ENCODE measurements at places on chromosomes 1 and 21.

- DNase-seq = no peak
Observed at GRCh38 chr1:10031461-10031860, 1.3 kb upstream of the UBE4B start.

GRCh38 chr1:204265665-204266064 is 51.9 kb upstream of the GOLT1A start:
- no peak for DNase-seq

GRCh38 chr1:236465959-236466303 is 57.9 kb upstream of the LGALS8 start:
- no peak for DNase-seq

- DNase-seq = no peak
Observed at GRCh38 chr1:30599721-30600120, 123.7 kb downstream of the MATN1 start.

- peak; percentile 21 for DNase-seq
Observed at GRCh38 chr1:12495725-12496124, 122.3 kb downstream of the DHRS3 start.

GRCh38 chr1:198480876-198481275 is 59.6 kb downstream of the ATP6V1G3 start:
- DNase-seq = peak; percentile 67

- DNase-seq = no peak
Observed at GRCh38 chr1:201013991-201014815, 9.3 kb downstream of the KIF21B start.

DNA sequence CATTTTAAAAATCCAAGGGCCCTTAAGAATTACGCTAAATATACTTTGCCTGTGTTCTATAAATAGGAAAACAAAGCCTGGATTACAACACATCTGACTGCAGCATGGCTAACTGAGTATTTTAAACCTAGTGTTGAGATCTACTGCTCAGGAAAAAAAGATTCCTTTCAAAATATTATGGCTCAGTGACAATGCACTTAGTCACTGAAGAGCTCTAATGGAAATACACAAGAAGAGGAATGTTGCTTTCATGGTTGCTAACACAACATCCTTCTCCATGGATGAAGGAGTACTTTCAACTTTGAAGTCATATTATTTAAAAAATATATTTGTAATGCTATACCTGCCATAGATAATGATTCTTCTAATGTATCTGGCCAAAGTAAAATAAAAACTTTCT is 248.3 kb upstream of the NEGR1 start:
- DNase-seq = no peak

DNA sequence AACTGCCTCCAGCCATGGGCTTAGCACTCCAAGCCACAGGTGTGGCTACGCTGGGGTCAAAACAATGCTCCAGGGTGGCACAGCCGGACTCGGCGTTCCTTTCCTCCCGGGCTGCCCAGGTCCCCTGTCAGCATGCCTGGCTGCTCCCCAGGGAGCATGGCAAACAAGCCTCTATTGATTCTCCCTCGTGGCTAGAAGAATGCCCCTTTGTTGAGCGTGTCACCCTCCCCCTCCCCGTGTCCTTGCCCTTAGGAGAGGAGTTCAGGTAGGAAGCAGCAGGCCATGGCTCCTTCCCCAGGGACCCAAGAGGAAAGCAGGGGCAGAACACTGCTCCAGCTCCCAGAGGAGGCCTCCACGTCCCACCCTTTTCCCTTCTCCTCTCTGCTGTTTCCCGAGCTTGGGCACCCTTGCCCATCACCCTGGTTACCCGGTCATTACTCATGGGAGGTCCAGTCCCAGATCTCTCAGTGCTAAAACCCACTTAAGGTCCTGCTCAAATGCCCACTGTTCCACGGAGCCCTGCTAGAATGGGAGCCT is 57.4 kb upstream of the CITED4 start:
- DNase-seq = peak; percentile 4

DNA sequence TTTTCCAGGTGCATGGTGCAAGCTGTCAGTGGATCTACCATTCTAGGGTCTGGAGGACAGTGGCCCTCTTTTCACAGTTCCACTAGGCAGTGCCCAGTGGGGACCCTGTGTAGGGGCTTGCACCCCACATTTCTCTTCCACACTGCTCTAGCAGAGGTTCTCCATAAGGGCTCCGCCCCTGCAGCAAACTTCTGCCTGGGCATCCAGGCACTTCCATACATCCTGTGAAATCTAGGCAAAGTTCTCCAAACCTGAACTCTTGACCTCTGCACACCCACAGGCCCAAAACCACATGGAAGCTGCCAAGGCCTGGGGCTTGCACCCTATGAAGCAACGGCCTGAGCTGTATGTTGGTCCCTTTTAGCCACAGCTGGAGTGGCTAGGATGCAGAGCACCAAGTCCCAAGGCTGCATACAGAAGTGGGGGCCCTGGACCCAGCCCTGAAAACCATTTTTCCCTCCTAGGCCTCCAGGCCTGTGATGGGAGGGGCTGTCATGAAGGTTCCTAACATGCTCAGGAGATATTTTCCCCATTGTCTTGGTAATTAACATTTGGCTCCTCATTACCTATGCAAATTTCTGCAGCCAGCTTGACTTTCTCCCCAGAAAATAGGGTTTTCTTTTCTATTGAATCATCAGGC is 46.1 kb downstream of the SERBP1 start:
- no peak for DNase-seq

DNA sequence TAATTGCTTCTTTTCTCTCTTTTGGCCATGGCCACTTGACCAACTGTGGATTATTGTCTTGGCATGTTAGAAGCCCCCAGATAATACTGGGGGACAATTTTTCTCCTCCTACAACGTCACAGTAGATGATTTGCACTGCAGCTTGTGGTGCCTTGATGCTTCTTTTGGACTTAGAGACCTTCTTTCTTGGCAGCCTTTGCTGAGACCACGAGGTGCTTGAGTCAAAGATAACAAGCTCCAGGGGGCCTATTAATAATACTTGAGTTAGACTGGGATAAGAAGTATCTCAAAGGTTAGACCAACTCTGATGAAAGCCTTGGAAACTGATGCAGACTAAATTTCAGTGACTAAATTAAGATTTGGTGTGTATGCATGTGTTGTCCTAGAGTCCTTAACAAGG is 3.2 kb downstream of the PPP1R12B start:
- no peak for DNase-seq

- no peak for DNase-seq
Observed at GRCh38 chr1:178746345-178746744, 21.3 kb downstream of the RALGPS2 start.

- DNase-seq = no peak
Observed at GRCh38 chr21:33909756-33910155, 5.8 kb downstream of the ATP5PO start.

DNA sequence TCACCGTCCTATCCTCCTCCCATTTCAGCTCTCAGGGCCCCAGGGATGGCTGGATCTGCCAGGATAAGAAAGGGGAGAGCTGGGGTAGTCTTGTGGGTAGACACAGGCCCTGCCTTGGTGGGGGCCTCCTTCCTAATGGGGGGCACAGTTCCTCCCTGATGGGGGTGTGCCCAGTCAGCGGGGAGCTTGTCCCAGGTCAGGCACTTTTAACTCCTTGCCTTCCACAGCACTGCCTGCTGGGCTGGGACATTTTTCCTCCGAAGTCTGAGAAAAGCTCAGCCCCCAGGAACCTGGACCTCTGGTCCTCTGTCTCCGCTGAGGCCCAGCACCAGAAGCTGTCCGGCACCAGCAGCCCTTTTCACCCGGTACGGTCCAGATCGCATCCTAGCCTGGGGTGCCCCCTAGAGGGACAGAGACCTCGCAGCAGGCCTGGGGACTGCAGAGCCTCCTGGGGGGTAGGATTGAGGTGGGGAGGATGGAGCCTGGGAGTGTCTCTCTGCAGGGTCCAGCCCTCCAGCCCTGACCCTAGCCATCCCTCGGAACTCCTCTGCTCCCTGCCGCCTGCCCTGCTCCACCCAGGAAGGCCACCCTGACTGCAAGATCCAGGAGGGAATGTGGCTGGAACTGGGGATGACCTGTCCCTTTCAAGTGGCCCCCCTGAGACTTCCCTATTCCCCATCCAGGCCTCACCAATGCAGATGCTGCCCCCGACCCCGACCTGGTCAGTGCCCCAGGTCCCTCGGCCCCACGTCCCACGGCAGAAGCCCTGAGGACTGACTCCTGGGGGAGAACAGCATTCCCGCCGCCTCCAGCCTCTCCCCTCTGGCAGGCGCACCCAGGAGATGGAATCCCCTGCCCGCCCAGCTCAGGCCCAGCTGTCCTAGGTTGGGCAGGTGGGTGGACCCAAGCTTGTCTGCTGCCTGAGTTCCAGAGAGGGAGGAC is 12.0 kb downstream of the MIIP start:
- DNase-seq = peak; percentile 50

GRCh38 chr1:247291833-247292561 is 36.1 kb downstream of the VN1R5 start:
- DNase-seq = no peak

GRCh38 chr1:39034114-39034654 is 8.0 kb downstream of the NDUFS5 start:
- DNase-seq = no peak

DNA sequence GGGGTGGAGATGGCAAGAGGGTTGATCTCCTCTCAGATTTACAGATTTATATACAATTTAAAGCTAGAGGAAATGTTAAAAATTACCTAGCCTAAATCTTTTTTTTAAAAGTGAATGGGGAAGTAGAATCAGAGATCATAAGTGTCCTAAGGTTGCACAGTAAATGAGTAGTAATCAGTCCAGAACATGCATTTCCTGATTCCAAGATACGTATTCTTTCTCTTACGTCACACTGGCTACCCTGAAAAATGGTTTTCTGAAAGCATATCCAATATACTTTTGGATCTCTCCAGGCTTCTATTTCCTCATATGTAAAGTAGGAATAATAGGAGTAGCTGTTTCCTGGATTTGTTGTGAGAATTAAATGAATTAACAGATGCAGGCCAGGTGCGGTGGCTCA is 11.7 kb downstream of the GADD45A start:
- no peak for DNase-seq

DNA sequence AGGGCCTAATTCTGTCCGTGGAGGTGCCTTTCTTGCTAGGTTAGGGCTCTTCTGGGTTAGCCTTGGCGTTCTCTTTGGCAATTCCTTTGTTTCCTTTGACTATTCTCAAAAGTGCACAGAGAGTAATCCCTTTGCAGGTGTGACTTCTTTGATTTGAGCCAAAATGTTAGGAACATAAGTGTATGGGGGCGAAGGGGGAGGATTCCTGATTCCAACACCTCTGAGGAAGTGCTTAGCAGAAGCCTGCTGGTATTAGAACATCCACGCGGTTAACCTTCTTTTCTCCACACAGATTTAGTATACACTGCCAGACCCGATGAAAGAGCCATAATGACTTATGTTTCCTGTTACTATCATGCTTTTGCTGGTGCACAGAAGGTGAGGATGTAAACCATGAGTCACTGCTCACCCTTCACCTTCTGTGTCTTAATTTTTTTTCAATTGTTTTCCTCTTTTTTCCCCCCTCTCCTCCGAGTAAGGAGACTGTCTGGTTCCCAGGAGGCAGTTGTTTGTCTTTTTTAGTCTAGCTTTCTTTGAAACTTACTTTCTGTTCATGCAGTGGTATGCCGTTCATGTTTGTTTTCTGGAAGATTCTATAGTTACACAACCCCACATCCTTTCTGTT is 48.0 kb downstream of the ACTN2 start:
- no peak for DNase-seq

GRCh38 chr1:119947468-119947867 is 51.2 kb upstream of the ADAM30 start:
- no peak for DNase-seq

GRCh38 chr1:233061265-233061664 is 110.9 kb downstream of the NTPCR start:
- DNase-seq = no peak
